ENCODE measurements at places on chromosomes 3 and 15.

- DNase-seq = no peak
These were observed 4.0 kb downstream of the TNFAIP8L3 start for GRCh38 chr15:51090753-51091152.

GRCh38 chr3:189202583-189202982, 30.8 kb downstream of the TPRG1 start:
- no peak for DNase-seq

DNA sequence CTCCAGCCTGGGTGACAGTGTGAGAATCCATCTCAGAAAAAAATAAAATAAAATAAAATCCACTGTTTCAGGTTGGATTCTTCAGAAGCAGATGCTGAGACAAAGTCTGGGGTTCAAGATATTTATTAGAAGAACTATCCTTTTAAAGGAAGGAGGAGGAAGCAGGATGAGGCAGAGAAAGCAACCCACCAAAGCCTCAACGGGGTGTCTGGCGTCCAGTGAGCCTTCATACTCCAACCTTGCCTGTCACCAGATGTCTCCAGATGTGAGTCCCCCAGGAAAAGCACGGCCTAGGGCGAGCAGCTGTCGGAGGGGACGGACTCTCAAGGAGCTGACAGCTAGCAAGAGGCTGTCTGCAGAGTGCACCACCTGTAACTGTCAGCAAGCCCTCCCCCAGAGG, 37.3 kb downstream of the MB21D2 start:
- DNase-seq = no peak

DNA sequence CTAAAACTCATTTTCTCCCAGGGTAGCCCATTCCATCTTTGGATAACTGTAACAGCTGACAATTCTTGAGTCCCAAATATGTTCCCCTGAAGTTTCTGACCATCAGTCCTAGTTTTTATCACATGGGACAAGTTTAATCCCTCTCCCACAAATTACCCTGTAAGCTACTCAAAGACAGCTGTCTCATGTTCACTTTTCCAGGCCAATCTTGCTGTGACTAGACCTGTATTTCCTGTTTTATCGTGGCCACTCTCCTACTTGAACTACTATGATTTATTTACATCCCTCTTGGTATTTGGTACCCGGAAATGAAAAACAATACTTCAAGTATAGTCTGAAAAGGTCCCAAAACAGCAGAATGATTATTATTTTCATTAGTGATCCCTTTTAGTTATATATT, 95.1 kb upstream of the MEX3B start:
- DNase-seq = no peak

GRCh38 chr15:40233727-40234577, 4.9 kb upstream of the PAK6 start:
- DNase-seq = no peak

- no peak for DNase-seq
These were observed 330.7 kb downstream of the FHIT start for GRCh38 chr3:60920519-60920918.

DNA sequence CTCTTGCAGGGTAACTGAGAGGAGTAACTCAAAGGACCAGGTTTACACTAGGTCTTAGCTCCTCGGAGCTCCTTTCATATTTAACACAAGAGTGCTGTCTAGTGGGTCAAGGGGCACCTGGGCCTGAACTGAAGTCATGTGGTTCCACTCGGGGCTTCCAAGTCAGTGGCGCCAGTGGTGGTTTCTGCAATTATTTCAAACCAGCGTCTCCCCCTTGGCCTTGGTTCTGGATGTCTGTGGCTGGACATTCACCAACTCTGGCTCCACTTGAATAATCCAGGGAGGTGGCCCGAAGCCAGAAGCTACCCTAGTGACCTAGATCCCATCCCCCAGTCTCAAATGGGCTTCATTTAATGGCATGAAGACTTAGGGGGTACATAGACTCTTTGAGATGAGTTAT, 144.3 kb upstream of the ADAMTS9 start:
- DNase-seq = no peak

GRCh38 chr3:45592830-45593707, 1.5 kb upstream of the LIMD1 start:
- DNase-seq = peak; percentile 46

GRCh38 chr15:92580933-92581445, 74.6 kb downstream of the FAM174B start:
- no peak for DNase-seq

DNA sequence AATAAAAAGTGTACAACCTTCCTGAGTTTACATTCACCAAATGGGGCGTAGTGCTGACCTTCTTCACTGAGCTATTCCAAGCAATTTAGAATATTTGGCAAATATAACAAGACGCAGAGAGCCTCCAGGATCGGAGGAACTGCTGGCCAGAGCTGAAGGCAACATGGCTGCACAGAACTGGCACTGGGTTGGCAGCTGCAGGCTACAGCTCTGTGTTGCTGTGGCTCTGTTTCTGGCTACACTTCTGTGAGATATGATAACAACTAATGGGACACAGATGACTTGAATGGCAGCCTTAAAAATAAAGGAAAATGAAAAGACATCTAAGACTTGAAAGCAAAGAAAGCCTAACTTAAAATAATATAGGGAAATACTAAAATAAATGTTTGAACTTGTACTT, 10.8 kb upstream of the SLC6A20 start:
- DNase-seq = no peak

GRCh38 chr3:190053919-190054672, 66.6 kb downstream of the P3H2 start:
- no peak for DNase-seq

DNA sequence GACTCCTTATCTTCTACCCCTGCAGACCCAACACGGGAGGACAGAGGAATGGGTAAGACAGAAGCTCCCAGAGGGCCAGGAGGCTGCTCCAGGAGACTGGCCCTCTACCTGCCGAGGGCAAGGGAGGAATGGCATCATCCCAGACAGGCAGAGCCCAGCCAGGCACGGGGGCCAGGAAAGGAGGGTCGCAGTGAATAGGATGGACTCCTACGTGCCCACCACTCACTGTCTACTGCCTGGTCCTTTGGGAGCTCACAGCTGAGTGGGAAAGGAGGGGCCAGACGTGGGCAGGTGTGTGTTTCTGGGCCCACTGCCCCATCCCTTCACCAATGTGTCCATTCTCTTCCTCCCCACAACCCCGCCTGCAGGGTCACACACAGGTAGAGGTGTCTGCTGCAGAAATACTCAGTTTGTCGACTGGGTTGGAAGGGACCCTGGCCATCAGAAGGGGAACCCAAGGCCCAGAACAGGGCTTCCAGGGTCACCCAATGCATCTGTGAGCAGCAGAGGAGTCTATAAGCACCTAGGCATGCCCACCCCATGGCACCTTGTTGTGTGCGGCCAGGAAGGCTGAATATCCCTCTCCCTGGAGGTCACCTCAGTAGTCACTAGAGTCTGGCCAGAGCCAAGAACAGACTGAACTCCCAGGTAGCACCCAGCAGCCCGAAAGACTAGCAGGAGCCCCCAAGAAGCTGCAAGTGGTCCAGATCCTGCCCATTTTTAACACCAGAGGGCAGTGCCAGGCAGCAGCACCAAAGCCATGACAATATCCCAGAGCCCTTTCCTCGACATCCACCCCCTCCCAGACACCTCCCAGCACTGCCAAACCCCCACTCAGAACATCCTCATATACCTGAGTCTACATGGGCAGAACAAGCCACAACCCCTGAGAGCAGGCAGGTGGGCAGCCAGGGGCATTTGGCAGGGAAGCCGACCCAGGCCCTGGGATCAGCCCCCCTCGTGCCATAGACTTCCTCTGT, 24.0 kb downstream of the TKT start:
- no peak for DNase-seq

GRCh38 chr3:189567766-189568420, 63.3 kb upstream of the TP63 start:
- no peak for DNase-seq

DNA sequence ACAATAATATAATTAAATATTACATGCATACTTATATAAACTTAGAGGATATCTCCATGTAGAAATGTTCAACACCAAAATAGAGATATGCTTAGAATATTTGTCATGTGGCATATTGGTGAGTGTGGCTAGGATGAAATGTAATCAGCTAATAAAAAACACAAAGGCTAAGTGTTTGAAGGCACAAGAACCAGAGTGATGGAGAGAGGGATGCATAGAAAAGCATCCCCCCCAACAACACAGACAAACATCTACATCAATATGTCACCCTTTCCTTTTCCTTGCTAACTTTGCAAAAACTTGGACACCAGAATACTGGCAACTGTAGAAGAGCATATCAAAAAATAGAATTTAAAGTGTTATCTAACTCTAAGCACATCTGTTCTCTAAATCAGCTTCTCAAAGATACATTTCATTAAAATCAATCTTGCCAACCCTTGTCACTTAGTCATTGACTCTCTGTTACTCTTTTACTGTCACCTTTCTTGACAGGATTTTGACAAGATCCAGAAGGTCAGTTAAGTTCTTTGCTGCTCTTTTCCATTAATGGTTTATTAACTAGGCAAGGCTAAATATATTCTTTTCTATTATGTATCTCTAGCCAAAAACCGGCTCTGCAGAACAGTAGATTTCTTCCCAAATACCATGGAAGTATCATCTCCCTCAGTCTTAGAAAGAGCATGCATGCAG, 695.9 kb downstream of the OTOL1 start:
- DNase-seq = no peak

GRCh38 chr3:189630767-189631372, 319 bp upstream of the TP63 start:
- no peak for DNase-seq

GRCh38 chr3:38150780-38151528, 12.5 kb downstream of the MYD88 start:
- DNase-seq = no peak

DNA sequence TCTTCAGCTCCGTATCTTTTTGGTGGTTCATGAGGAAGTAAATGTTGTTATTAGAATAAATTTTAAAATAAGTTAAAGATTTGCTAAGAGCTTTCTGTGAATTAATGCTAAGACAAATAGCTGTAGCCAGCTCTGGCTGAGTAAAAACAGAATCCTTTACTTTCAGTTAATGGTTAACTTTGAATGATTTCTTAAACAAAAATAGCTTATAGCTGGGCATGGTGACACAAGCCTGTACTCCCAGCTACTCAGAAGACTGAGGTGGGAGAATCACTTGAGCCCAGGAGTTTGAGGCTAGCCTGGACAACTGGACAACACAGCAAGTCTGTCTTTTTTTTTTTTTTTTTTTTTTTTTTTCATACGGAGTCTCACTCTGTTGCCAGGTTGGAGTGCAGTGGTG, 25.0 kb downstream of the TCAIM start:
- DNase-seq = no peak

GRCh38 chr3:13332740-13333139, 87.4 kb downstream of the NUP210 start:
- DNase-seq = no peak

GRCh38 chr15:41438206-41438605, 21.3 kb downstream of the RTF1 start:
- DNase-seq = no peak

GRCh38 chr3:37668818-37669610, 192.7 kb upstream of the CTDSPL start:
- no peak for DNase-seq

GRCh38 chr15:22265970-22266369, 185.6 kb downstream of the OR4M2 start:
- no peak for DNase-seq

GRCh38 chr15:33112541-33113105, 81.9 kb downstream of the FMN1 start:
- DNase-seq = no peak

- no peak for DNase-seq
These were observed 10.6 kb upstream of the WNT7A start for GRCh38 chr3:13890377-13891016.
